ENCODE measurements at places on chromosomes 6 and 20.

DNA sequence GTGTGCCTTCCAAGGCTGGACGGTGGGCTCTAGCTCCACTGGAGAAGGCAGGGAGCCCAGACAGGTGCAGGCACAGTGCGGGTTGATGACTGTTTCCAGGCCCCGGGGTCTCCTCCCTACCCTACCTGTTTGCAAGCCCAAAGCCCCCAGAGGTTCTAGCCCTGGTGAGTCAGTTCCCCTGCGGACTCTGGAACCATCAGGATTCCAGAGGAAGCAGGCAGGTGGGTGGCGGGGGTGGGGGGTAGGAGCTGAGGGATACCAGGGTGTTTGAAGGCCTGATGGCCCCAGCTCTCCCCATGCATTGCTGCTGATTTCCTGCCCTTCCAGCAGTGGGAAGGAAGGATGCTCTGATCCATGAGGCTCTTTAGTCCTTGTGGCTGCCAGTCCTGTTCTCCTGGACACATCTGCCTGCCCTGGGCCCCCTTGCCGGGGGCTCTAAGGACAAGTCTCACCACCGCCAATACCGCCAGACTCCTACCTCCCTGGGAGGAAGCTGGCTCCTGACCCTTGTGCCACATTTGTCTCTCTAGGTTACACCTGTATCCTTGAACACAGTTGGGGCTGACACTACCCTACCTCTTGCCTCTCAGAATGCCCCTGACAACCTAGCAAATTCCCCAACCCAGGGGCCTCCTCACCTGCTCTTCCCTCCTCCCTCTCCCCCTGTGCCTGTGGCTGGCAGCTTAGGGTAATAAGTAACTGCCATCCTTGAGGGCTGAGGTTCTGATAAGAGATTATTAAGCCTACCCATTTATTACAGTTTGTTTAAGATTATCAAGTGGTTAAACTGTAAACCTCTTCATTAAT lies 21.7 kb downstream of the KCNK5 start:
- no peak for DNase-seq

DNA sequence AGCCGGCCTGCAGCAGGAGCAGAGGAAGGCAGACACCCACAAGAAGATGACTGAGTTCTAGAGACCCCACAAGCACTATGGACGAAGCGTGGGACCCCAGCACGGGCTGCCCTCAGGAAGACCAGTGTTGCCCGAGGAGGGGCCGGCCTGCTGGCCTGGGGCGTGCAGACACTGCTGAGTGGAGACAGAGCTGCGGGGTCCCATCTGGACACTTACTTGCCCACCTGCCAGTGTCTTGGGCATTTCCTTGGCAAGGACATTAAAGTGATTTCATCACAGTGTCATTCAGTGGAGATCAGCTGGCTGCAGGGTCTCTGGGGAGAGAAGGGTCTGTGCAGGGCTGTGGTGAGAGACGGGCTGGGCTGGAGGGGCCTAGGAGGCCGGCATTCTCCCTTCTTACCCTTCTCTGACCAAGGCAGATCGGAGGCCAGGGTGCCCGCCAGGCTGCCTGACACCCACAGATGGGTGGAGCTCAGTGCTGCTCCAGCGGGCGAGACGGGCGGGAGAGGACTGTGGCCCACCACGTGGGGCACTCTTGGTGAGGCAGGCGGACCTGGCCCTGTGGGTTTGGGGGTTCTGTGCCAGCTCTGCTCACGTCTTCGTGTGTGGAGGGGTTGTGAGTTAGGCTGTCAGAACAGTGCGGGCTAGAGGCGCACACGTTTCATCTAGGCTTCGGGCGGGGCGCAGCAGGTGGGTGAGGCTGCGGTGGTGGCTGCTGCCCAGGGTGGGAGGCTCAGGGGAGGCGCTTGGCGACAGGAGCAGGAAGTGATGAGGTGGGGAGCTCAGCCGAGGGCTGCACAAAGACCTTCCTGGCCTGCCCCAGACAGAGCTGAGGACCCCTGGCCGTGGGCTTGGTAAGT lies at the start of gene LIME1:
Gene LIME1, plus strand, starts transcription at position 806 of the 860 bp plus-strand sequence. CDS start 886 bp downstream, outside the sequence.
- DNase-seq, result no peak

- peak; percentile 55 for DNase-seq
Measured at GRCh38 chr20:38272961-38273360, 12.4 kb upstream of the KIAA1755 start.

DNA sequence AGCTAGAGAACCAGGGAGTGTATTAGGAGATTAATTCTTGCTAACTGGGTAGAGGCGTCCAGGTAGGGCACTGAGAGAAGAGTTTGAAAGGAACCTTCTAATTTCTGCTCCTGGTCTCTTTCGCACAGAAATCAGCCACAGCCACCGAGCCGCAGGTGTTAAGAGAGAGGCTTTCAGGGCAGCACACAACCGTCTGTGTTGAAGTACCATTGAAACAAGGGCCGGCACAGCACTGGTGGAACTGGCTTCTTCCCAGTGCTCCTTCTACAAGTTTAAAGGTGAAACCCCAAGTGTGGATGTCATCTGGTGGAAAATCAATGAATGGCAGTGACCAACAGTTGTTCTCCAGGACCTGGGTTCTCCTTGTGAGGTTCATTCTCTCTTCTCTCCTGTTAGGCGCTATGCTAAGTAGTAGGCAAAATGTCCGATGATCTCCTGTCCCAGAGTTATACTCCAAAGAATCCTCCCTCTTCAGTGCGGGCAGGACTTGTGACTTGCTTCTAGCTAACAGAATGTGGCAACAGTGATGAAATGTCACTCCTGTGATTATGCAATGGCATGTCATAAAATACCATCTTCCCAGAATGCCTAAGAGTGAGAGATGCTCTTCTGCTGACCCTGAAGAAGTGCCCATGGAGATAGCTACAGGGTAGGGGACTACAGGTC lies 15.0 kb upstream of the RIN2 start:
- DNase-seq, result no peak

DNA sequence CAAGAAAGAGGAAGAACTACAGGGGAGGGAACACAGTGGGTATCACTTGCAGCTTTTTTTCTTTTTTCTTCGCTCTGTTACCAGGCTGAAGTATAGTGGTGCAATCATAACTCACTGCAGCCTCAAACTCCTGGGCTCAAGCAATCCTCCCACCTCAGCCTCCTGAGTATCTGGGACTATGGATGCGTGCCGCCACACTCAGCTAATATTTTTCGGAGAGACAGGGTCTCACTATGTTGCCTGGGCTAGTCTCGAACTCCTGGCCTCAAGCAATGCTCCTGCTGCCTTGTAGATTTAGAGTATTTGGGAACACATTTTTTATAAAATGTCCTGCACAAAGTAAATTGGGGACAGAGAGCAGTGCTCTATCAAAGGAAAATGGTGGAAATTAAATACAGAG lies 28.3 kb downstream of the PARD6B start:
- no peak for DNase-seq

DNA sequence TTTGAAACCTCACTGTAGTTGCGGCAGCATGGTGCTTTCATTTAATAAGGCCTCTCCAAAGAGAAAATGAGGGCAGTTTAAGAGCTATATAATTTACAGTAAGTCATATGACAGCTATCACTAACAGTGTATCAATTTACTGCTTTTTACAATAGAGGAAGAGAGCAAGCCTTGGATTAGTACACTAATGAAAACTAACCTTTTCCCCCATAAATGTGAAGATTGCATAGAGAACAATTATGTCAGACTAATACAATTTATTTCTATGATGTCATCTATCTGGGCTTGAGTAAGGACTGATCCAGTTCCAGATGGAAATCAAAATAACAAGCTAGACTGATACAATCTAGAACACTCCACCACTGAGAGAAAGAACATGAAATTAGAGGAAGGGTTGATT lies 78.1 kb upstream of the FAM83B start:
- no peak for DNase-seq

GRCh38 chr20:63795178-63795830 lies 35.8 kb downstream of the ZBTB46 start:
- DNase-seq, result no peak

Data from fibroblast of skin of right biceps (primary cell).